GM23248 (cell line): ENCODE measurements at places on chromosomes 6 and 20. TPM values are rescaled to one million over a fixed set of nuclear protein-coding genes. Genes with fewer than 3 reads are reported as not detected.

Gene NKAIN2
- polyA plus RNA-seq: not detected in 2 replicates

Gene HLA-DPA1
- polyA plus RNA-seq: 4.2 and 4.9 TPM in 2 replicates

Gene HMGCLL1
- not detected in 2 replicates for polyA plus RNA-seq

Gene RIMS4
- polyA plus RNA-seq: not detected in 2 replicates

Gene CRISP2
- polyA plus RNA-seq: not detected in 2 replicates

Gene TRIM31
- not detected in 2 replicates for polyA plus RNA-seq

Gene HLA-DQB2
- not detected in 2 replicates for polyA plus RNA-seq

Gene LY6G5C
- 5.0 and 5.1 TPM in 2 replicates for polyA plus RNA-seq

Gene PHACTR3
- not detected in 2 replicates for polyA plus RNA-seq

DNA sequence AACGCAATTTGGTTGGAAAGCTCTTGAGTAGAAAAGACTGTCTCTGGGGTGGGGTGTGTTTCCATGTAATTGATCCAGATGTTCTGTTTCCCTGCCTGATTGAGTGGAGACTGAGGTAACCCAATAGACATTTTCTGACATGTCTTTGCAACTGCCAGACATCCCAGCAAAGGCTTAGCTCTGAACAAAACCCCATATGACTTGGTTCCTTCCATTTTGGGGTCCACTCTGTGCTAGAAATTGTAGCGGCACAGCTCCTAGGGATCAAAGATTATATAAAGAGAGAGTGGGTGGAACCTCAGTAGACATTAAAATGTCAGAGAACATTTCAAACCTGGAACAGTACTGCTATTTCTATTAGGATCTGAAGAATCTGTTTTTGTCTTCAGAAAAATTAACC lies 189.3 kb downstream of the EDN1 start:
- peaks cover 20% of the 10 kb centered on the region for H3K4me1 ChIP-seq
- no peak overlapping the region for H3K4me3 ChIP-seq
- DNase-seq: no peak

DNA sequence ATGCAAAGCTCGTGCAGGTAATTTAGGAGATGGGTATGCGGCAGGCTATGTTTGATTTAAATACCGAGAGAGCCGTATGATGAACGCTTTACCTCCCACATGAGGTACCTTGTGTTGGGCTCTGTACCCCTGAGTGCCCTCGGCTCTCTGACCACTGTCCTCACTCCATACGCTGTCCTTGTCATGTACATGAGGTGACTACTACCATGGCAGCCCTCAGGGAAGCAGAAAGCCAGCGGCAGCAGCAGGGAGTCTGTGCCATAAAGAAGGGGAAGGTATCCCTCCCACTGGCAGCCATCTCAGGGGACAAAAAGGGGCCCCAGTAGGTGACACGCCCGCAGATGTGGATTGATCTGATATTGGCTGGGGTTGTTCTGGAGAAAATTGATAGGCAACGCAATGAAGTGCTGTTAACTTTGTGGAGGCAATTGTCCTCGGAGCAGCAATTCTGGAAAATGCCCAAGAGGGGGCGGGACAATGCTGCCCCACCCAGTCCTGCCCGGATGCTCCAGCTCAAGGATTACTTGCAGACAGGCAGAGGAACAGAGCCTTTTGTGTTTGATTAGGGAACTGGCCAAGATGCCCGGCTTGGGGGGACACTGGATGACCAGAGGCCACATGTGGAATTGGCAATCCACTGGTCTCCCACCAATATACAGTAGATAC lies 38.0 kb upstream of the HSF2 start:
- 0 out of 2 replicates have a peak, but pooled peaks cover 3% of the 10 kb centered on the region for H3K27me3 ChIP-seq
- H3K36me3 ChIP-seq: no peaks in the 10 kb centered on the region
- DNase-seq: no peak
- no peaks in the 10 kb centered on the region for H3K4me1 ChIP-seq

DNA sequence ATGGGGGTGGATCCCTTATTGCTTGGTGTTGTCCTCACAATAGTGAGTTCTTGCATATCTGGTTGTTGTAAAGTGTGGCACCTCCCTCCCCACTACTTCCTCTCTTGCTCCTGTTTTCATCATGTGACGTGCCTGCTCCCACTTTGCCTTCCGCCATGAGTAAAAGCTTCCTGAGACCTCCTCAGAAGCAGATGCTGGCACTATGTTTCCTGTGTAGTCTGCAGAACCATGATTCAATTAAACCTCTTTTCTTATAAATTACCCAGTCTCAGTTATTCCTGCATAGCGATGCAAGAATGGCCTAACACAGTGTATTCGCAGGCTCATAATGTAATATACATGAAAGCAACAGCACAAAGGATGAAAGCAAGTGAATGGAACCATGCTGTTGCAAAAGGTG lies 28.4 kb upstream of the ANKRD60 start:
- H3K36me3 ChIP-seq: no peaks in the 10 kb centered on the region
- H3K27me3 ChIP-seq: no peaks in the 10 kb centered on the region
- H3K4me3 ChIP-seq: no peak overlapping the region
- no peak for DNase-seq
- H3K27ac ChIP-seq: no peak overlapping the region

DNA sequence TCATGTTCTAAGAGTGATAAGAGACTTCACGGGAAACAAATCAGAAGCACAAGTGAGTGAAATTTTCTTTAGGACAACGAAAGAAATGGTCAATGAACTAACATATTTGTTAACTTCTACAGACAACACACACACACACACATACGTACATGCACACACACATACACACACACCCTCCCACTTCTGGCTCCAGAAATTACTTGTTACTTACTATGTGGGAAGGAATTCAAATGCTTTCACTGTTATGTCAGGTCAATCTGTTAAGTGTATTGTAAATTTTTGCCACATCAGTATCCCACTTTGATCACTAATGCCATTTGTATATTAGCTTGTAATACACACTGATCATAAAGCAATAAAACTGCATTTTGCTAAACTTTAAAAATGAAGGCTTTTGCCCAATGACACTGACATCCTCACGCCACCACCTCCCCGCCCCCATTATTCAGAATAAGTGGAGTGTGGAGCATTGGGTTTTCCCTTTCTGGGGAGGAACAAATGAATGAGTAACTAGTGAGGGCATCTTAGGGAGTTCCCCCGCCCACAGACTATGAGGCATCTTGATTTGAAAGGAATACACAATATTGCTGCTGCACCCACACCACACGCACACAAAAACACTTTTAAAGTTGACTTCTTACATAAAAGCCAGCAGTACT lies 76.2 kb downstream of the ATXN1 start:
- H3K4me3 ChIP-seq: no peak overlapping the region
- H3K27me3 ChIP-seq: no peaks in the 10 kb centered on the region
- H3K27ac ChIP-seq: peak overlapping the region; percentile 39
- peak; percentile 93 for DNase-seq
- no peaks in the 10 kb centered on the region for H3K36me3 ChIP-seq

DNA sequence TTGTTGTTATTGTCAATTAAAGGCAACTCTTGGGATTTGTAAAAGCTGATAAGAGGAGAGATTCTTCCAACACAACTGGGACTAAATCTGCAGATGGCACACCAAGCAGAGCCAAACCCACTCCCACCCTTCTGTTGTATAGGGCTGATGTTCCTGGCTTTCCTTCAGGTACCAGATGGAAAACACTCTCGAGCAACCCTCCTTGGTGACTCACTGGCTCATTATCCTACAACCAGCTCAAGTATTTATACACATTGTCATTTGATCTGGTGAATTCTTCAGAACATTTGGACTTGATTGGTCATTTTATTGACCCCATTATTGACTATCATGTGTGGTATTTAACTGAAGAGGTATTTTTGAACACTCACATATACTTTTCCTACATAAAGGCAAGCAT lies 190.3 kb upstream of the PCSK2 start:
- H3K27me3 ChIP-seq: 0 out of 2 replicates have a peak, but pooled peaks cover 3% of the 10 kb centered on the region
- H3K27ac ChIP-seq: no peak overlapping the region
- no peak for DNase-seq
- H3K4me3 ChIP-seq: no peak overlapping the region
- H3K36me3 ChIP-seq: no peaks in the 10 kb centered on the region

DNA sequence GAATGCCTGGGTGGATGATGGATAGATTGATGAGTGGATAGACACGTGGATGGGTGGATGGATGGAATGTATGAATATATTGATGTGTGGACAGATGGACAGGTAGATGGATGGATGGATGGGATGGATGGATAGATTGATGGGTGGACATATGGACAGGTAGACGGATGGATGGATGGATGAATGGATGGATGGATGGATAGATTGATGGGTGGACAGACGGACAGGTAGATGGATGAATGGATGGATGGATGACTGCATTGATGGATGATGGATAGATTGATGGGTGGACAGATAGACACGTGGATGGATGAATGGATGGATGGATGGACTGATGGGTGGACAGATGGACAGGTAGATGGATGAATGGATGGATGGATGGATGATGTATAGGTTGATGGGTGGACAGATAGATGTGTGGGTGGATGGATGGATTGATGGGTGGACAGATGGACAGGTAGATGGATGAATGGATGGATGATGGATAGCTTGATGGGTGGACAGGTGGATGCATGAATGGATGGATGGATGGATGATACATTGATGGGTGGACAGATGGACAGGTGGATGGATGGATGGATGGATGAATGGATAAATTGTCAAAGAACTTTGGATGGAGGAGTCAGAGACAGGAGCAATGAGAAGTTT lies 171.4 kb upstream of the AFDN start:
- H3K27ac ChIP-seq: no peak overlapping the region
- no peaks in the 10 kb centered on the region for H3K4me1 ChIP-seq
- no peaks in the 10 kb centered on the region for H3K27me3 ChIP-seq
- H3K36me3 ChIP-seq: no peaks in the 10 kb centered on the region
- H3K4me3 ChIP-seq: no peak overlapping the region

DNA sequence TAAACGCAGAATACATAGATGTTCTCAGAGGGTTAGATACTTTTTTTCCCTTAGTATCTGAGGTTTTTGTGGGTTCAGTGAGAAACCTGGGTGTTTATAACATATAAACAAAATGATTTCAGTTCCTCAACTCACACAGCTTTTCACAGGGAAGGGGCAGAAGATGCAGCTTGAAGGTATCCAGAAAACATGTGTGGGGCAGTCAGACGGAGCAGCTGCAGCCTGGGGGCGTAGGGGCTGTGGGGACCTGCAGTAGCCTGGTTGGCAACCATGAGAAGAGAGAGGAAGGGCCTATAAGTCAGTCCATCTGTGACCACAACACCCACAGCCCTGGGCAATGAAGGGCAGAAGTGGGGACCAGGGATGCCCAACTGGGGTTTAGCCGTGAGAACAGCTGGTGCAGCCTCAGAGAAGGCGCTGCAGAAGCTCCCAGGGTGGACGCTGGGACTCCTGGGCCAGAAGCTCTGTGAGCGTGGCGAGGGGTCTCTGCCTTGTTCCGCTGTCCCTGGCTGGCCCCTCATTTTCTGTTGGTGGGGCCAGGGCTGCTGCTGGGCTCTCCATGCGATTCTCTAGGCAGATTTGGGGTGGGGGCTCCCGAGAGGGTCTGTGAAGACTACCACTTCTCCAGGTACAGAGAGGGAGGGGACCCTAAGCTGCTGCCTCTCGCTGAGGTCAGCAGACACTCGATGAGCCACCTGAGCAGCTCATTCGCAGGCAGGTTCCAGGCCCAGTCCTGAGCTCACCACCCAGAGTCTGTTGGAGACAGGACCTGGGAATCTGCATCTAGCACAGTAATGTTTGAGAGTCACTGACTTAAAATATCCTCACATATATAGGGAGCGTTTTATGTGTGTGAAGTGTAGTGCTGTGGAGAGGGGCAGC lies 181.2 kb downstream of the ZDHHC14 start:
- H3K36me3 ChIP-seq: no peaks in the 10 kb centered on the region
- no peak overlapping the region for H3K27ac ChIP-seq
- H3K4me3 ChIP-seq: no peak overlapping the region
- H3K27me3 ChIP-seq: no peaks in the 10 kb centered on the region
- no peaks in the 10 kb centered on the region for H3K4me1 ChIP-seq
- no peak for DNase-seq

DNA sequence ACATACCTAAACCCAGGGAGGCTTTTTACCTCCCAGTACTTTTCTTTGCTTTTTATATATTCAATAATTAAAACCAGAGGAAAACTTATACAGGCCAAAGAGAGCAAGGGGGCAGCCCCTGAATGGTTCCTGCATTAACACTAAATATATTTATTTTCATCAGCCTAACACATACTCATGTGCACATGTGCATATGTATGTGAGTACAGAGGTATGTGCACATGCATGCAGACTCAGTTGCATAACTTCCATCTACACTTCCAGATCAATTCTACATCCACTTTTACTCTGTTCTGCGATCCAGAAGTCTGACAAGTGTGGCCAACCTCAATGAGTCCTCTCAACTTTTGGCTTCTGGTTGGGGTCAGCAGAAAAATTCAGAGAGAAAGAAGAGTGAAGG lies 794.2 kb downstream of the DHX35 start:
- no peak overlapping the region for H3K27ac ChIP-seq
- no peak overlapping the region for H3K4me3 ChIP-seq
- no peak for DNase-seq
- H3K36me3 ChIP-seq: no peaks in the 10 kb centered on the region
- no peaks in the 10 kb centered on the region for H3K27me3 ChIP-seq

GRCh38 chr6:107080036-107080435 lies 35.3 kb downstream of the BEND3 start:
- H3K27me3 ChIP-seq: no peaks in the 10 kb centered on the region
- DNase-seq: no peak
- H3K27ac ChIP-seq: no peak overlapping the region
- 0 out of 2 replicates have a peak, but pooled peaks cover 5% of the 10 kb centered on the region for H3K4me1 ChIP-seq
- no peaks in the 10 kb centered on the region for H3K36me3 ChIP-seq
- no peak overlapping the region for H3K4me3 ChIP-seq

- DNase-seq: peak; percentile 32
- H3K27ac ChIP-seq: no peak overlapping the region
- H3K4me3 ChIP-seq: no peak overlapping the region
- no peaks in the 10 kb centered on the region for H3K27me3 ChIP-seq
- H3K4me1 ChIP-seq: peaks cover 11% of the 10 kb centered on the region
Measured at GRCh38 chr6:165098165-165098564, 211.2 kb downstream of the C6orf118 start.

- H3K4me1 ChIP-seq: peaks cover 9% of the 10 kb centered on the region
- peaks cover 29% of the 10 kb centered on the region for H3K36me3 ChIP-seq
- no peak overlapping the region for H3K27ac ChIP-seq
- no peaks in the 10 kb centered on the region for H3K27me3 ChIP-seq
- no peak overlapping the region for H3K4me3 ChIP-seq
Measured at GRCh38 chr20:63877755-63878470, 12.8 kb downstream of the TPD52L2 start.

DNA sequence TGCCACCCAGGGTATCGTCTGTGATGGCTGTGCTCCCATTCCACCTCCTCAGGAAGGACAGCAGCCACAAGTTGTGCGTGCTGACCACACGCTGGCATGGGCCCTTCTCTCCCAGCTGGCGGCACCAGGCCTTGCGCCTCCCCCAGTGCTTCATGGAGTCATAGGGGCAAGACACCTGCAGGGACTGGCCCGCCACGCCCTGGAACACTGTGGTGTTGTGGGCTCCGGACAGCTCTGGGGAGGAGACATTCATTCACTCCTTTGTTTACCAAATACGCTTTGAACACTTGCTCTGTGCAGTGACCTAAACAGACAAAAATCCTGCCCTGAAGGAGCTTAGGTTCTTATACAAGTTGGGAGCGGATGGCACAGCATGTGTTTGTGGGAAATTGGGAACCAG lies 1.5 kb downstream of the TREM2 start:
- no peaks in the 10 kb centered on the region for H3K36me3 ChIP-seq
- H3K27ac ChIP-seq: no peak overlapping the region
- H3K27me3 ChIP-seq: no peaks in the 10 kb centered on the region
- no peak overlapping the region for H3K4me3 ChIP-seq
